ENCODE measurements at places on chromosomes 7 and 10. TPM values are rescaled to one million over a fixed set of nuclear protein-coding genes. Genes with fewer than 3 reads are reported as not detected.

DNA sequence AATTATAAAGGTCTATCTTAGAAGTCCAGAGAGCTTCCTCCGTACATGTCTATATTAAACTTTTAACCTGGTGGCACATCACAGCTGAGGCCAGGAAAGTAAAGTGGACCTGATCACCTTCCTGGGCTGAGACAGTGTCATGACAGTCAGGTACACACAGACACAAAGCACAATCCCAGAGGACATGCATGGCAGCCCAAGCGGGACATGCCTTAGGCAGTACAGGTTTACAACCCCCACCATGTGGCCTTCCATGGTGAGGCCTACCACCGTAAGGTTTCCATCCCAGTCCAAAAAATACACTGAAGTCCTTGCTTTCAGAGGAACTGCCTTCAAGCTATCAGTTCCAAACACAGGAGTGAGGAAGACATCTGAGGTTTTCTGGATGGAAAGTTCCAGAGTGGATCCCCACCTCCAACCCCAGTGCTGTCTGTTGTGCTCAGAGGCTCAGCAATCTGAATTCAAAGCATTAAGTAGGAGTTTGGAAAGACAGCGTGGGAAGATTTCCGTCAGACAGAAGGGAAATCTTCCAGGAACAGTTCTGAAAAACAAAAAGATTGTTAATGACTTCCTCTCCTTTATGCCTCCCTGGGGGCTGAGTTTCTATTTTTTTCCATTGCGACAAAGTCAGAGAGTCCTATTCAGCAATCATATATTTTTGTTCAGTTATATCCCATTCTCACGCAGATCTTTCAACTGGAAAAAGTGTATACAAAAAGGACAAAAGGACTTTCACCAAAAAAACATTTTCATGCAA, 20.1 kb downstream of the IFIT3 start:
- H3K4me3 ChIP-seq: no peak overlapping the region
- H3K27me3 ChIP-seq: no peaks in the 10 kb centered on the region
- peaks cover 71% of the 10 kb centered on the region for H3K4me1 ChIP-seq
- no peaks in the 10 kb centered on the region for H3K36me3 ChIP-seq
- DNase-seq: no peak
- peak overlapping the region; percentile 9 for H3K27ac ChIP-seq

DNA sequence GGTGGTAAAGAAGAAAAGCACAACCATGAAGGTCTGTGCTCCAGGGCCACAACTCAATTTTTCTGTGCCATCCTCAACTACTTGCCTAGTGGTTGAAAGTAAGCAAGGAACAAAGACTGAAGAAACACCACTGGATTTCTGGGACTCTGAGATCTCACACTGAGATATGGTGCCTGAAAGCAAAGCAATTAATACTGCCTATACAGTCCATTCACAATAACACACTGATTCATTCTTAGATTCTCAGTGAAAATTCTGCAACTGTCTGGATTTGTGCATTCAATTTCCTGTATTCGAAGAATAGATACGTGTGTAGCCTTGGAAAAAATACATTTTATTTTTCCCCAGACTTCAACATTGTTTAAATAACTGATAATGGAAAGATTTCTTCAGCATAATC, 116.4 kb upstream of the FAM133B start:
- no peaks in the 10 kb centered on the region for H3K4me1 ChIP-seq
- no peak overlapping the region for H3K27ac ChIP-seq
- no peak for DNase-seq
- H3K4me3 ChIP-seq: no peak overlapping the region

Gene NEUROD6
- not detected for total RNA-seq

Gene IKZF1
- total RNA-seq: 61.9 TPM

Gene OR2A7
- 12.1 TPM for total RNA-seq

Gene LIPN
- total RNA-seq: 1.6 TPM

Data from lower lobe of right lung (tissue), 2 donors.